ENCODE measurements at places on chromosomes 7 and 10. TPM values are rescaled to one million over a fixed set of nuclear protein-coding genes. Genes with fewer than 3 reads are reported as not detected.

The ANKRD30A gene
- not detected for total RNA-seq

The SP8 gene
- total RNA-seq, result 2.0 TPM

The SH2D4B gene
- 0.06 TPM for total RNA-seq

The ZNF365 gene
- total RNA-seq, result 2.4 TPM

The NEBL gene
- not detected for total RNA-seq

The RAB19 gene
- not detected for total RNA-seq

The UBE2H gene
- 39.1 TPM for total RNA-seq

The STN1 gene
- total RNA-seq, result 13.4 TPM

The SYCE1 gene
- not detected for total RNA-seq

The KIF20B gene
- 38.1 TPM for total RNA-seq

The ZNF853 gene
- 0.86 TPM for total RNA-seq

The SLC39A12 gene
- not detected for total RNA-seq

The PAX4 gene
- not detected for total RNA-seq

The RNF133 gene
- not detected for total RNA-seq

The IRF5 gene
- 0.60 TPM for total RNA-seq

The PAPOLB gene
- not detected for total RNA-seq

The CREB5 gene
- 12.1 TPM for total RNA-seq

The TFPI2 gene
- 113 TPM for total RNA-seq

The BAZ1B gene
- total RNA-seq, result 169 TPM

The AKR1C2 gene
- total RNA-seq, result 1.9 TPM

The NFE2L3 gene
- 273 TPM for total RNA-seq

The SPDYE18 gene
- total RNA-seq, result not detected

The PRKAR2B gene
- total RNA-seq, result 7.7 TPM

The SFMBT2 gene
- total RNA-seq, result 4.3 TPM

The STEAP1 gene
- total RNA-seq, result 24.9 TPM

Data from Daoy (cell line).